ENCODE measurements at places on chromosomes 12 and 14.

DNA sequence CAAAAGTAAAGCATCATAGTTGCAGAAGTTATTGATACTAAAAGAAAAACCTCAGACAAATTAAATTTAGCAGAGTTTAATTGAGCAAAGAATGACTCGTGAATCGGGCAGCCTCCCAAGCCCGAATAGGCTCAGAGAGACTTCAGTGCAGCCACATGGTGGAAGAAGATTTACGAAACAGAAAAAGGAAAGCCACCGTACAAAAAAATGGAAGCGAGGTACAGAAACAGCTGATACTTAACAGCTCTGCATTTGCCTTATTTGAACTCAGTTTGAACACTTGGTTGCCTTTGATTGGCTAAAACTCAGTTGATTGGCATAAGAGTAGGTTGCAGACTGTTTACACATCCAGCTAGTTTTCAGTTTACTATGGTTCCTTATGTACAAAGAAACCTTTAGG is 12.9 kb downstream of the TTC9 start:
- no peak for DNase-seq

GRCh38 chr12:122459211-122459610 is 36.7 kb upstream of the CLIP1 start:
- no peak for DNase-seq

DNA sequence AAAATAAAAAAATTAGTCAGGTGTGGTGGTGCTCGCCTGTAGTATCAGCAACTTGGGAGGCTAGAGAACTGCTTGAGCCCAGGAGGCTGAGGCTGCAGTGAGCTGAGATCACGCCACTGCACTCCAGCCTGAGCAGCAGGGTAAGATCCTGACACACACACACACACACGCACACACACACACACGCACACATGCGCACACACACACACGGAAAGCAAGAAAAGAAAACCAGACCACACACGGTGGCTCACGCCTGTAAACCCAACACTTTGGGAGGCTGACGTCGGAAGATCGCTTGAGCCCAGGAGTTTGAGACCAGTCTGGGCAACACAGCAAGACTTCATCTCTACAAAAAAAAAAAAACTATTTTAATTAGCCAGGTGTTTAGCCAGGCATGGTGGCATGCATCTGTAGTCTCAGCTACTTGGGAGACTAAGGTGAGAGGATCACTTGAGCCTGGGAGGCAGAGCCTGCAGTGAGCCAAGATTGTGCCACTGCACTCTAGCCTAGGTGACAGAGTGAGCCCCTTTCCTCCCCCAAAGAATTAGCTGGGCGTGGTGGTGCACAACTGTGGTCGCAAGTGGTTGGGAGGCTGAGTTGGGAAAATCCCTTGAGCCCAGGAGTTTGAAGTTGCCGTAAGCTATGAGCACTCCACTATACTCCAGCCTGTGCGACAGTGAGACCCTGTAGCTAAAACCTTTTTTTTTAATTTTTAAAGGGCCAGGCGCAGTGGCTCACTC is 44.5 kb downstream of the HECTD1 start:
- no peak for DNase-seq

DNA sequence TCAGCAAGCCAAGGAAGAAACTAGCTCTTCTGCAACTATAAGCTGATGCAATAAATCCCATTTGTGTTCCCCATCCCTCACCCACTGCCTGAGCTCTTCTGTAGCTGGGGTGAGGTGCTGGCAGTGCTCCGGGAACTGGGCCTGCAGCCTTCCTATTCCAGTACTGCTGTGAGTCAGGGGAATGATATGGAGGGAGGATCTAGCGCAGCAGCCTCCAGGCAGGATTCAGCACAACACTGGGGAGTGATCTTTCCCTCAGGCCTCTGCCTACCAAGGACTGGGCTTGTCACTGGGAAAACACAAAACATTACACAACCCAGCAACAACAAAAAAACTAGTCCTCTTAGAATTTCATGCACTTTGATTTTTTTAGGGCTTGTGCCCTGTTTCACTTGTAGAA is 58.7 kb downstream of the ST8SIA1 start:
- DNase-seq: no peak

DNA sequence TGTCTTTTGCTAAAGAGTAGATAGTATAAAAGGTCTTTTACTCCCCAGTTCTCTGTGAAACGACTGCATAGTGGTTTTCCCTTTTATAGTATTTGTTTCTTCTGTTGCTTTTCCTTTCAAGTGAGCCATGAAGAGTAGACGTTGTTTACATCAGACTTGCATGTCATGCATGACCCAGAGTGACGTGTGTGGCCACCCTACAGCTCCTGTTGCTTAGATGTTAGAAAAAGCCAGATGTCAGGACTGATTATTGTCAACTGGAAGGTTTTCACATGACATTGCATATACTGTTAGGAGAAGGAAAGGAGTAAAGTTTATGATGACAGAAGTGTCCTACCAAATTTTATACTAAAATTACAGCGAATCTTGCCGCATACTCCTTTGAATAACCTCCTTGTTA is 1.3 kb upstream of the RD3L start:
- DNase-seq: no peak

DNA sequence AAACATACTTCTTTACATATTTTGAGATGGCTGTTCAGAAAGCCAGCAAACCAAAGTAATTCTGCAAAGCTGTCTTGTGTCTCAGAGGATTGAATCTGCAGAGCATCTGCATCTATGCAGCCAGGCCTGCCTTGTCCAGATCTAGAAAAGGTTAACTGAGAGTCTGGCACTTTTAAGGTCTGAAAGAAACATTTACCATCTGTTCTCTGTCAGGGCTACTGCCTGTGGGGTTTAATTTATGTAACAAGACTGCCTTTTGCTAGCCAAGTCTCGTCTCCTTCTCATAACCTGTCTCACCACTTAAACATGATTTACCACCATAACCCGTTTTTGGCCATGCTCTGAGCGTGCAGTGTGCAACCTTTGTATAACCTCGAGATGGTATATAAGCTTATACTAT is 194.2 kb downstream of the SYT10 start:
- no peak for DNase-seq

- DNase-seq: peak; percentile 10
Observed at GRCh38 chr12:122865268-122866231, 30.3 kb downstream of the HIP1R start.

DNA sequence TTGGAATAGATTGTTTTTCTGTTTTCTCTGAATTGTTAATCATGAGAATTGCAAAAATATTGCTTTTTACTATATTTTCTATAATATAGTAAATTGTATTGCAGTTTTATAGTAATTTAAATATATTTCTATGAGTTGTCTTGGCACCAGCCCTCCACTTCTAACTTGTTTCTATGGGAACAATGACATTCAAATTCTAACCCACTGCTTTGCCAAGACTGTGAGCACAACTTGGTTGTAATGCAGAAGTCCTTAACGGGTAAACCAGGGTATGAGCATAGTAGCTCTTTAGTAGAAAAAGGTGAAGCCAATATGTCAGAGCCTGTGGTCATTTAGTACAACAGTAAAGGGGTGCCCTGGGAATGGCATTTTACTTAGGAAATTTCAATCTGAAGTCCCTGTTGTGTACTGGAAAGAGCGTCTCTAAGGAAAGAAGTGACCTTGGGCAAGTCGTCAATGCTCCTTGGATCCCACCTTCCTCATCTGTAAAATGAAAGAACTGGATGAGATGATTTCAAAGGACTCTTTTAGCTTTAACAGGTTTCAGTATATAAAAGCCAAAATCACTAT is 283.3 kb downstream of the ATP23 start:
- no peak for DNase-seq

DNA sequence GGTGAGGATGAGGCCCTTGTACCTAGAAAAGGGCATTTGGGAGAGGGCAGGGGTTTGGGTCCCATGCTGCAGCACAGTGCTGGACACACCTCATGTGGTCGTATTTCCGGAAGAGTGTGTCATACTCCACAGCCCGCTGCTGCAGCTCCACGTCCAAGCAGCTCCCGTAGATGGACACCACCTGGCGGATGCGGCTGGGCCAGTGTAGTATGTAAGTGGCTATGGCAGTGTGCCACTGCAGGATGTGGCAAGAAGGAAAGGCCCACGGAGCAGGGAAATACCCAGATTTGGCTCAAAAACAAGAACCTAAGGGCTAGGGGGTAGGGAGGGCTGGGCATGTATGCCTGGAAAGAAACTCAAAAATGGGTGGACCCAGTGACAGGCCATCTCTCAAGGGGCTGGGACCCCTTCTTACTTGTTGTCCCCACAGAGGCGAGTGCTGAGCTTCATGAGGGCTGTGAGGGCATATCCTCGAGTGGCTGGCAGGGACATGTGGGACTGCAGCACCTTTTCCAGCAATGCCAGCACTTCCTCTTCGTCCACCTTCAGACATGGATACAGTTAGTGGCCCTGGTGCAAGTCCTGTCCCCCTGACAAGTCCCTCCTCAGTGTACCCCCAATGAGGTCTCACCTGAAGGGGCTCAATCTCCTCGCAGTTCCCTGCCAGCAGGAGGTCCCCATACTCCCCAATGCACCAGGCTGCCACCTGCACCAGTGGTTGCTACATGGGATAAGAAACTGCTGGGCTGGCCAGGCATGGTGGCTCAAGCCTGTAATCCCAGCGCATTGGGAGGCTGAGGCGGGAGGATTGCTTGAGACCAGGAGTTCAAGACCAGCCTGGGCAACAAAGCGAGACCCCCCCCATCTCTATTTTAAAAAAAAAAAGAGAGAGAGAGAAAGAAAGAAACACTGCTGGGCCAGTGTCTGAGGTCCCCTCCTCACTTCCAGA is 5.4 kb downstream of the AP1G2 start:
- no peak for DNase-seq

GRCh38 chr12:49346659-49347310 is at the start of gene DNAJC22:
TSS of gene DNAJC22 (plus strand) at chr12:49346888. CDS start at chr12:49348873, 1,985 bp downstream.
- peak; percentile 42 for DNase-seq

GRCh38 chr14:91464615-91465205 is 45.4 kb downstream of the PPP4R3A start:
- DNase-seq: no peak

GRCh38 chr12:128790653-128791373 is 32.9 kb downstream of the SLC15A4 start:
- DNase-seq: no peak

- DNase-seq: no peak
Observed at GRCh38 chr14:85198001-85198400, 331.9 kb upstream of the FLRT2 start.

GRCh38 chr12:21456291-21456780 is 18.9 kb downstream of the PYROXD1 start:
- DNase-seq: peak; percentile 46

GRCh38 chr12:89414322-89414721 is 62.0 kb upstream of the DUSP6 start:
- no peak for DNase-seq

- DNase-seq: no peak
Observed at GRCh38 chr14:78946949-78947348, 776.8 kb downstream of the NRXN3 start.

- peak; percentile 28 for DNase-seq
Observed at GRCh38 chr12:121391619-121392324, 8.1 kb upstream of the RNF34 start.

- DNase-seq: no peak
Observed at GRCh38 chr14:54451961-54452360, 10.8 kb upstream of the CNIH1 start.

- no peak for DNase-seq
Observed at GRCh38 chr14:89288114-89288513, 128.9 kb downstream of the FOXN3 start.

DNA sequence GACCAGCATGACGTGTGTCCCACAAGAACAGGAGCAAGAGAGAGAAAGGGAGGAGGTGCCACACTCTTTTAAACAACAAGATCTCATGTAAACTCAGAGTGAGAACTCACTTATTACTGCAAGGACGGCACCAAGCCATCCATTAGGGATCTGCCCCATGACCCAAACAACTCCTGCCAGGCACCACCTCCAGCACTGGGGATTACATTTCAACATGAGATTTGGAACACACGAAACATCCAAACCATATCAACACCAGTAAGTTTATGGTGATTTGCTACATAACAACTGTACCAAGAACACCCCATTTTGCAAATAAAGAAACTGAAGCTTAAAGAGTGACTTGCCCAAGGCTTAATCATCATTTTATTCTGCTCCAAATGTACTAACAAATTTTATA is 23.7 kb upstream of the OR6J1 start:
- DNase-seq: no peak
